ENCODE measurements at places on chromosomes 2 and 18.
A peak's percentile ranks its signal among the peaks of the same experiment; 100 is the strongest.

- DNase-seq, result no peak
Observed at GRCh38 chr2:108348816-108349570, 28.8 kb upstream of the SULT1C4 start.

- DNase-seq, result no peak
Observed at GRCh38 chr2:69628325-69629021, 15.1 kb downstream of the AAK1 start.

- DNase-seq, result peak; percentile 15
Observed at GRCh38 chr2:109562421-109562820, 51.3 kb downstream of the SEPTIN10 start.

- DNase-seq, result no peak
Observed at GRCh38 chr2:111898703-111899514, 502 bp downstream of the MERTK start.

DNA sequence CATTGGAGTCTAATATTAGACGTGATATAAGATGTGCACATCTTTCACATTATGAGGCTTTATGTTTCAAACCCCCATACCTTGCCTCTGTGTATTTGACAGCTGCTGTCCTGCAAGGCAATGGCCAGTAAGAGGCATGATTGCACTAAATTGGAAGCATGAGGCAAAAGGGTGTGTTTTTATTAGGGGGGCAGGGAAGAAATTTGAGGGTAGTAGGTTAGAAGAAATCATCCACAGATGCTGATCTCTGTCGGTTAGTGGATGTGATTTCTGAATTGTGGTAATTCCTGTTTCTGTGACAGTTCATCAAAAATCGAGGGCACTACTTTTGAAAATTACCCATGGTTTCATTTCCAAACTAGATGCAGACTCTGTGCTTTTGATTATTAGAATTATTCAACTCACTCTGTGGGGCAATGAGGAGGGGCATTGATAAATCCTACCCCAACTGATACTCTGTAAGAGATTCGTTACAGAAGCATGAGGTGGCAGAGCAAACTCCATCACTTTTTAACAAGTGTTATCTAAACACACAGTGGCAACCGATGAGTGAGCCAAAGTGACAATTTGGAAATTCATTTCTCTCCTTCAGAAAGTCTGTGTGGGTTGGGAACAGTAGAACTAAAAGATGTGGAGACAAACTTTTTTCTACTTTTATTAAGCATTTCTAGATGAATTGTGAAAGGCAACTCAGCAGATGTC is 453.0 kb downstream of the ARHGAP15 start:
- no peak for DNase-seq

DNA sequence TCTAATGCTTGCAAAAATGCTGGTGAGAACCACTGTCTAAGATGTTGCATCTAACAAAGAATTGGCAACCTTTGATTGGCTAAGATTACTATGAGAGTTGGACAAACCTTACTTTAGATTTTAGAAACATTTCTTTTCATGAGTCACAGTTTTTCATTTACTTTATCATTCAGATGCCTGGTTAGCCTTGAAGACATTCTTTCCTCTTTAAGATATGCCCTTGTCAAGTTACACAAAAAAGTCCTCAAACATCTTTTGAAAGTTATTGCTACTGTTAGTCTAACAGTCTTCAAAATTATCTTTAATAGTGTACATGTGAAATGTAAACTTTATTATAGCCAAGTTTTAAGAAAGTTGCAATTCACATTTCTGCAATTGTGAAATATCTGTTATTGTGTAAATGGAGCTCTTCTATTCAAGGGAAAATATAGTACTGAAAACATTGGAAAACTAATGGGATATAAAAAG is 276.3 kb downstream of the RND3 start:
- DNase-seq, result no peak

GRCh38 chr2:170217778-170218251 is 39.9 kb downstream of the MYO3B start:
- DNase-seq, result no peak

DNA sequence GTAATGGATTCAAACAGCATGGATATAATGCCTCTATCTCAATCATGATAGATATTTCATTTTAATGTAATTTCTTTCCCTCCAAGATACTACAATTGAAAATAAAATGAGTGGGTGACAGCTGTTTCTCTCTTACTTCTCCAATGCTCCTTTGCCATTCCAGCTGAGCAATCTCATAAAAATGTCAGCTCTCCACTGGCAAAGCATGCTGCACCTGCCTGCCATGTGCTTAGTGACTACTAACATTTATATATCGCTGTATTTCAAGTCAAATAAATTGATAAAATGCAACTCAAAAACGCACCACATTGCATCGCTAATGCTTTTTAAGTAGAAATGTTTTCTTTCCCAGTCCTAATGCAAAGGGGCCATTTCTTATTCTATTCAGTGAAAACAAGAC is 1093.9 kb downstream of the CBLN2 start:
- no peak for DNase-seq

GRCh38 chr2:59027320-59027719 is 786.2 kb upstream of the FANCL start:
- no peak for DNase-seq

DNA sequence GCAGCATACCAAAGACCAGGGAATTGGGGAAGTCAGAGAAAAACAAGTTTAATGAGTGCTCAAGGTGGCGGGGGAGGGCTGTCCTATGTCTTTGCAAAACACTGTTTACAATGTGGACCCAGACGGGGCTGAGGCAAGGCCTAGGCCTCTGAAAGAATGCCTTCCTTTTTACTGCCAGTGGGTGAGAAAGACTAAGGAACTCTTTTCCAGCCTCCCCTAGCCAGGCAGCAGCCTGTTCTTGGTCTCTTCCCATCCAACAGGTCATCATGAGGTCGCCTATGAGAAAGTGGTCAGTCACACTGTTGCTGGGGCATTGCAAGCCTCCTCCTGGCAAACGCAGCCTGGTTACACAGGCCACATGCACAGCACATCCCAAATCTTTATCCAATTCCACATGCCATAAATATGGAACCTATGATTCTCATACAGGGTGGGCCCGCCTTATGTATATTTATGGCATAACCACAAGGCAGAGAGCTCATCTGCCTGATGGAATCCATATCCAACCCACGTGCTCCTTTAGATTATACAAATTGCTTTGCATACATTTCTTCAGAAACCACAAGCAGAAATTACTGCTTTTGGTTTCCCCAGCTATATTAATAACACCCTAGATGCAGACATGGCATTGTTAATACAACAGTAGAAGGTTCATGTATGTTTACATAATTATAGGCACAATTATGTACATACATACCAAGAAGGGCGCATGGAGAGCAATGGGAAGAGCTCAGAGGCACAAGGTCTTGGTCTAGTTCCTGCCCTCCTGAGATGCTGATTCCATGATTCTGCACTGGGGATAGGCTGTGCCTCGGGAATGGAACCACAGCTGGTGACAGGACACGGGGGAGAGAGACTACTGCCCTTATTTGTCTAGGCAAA is 48.6 kb downstream of the NRP2 start:
- DNase-seq, result no peak

GRCh38 chr2:216905649-216906329 is 45.9 kb upstream of the TNP1 start:
- DNase-seq, result no peak

DNA sequence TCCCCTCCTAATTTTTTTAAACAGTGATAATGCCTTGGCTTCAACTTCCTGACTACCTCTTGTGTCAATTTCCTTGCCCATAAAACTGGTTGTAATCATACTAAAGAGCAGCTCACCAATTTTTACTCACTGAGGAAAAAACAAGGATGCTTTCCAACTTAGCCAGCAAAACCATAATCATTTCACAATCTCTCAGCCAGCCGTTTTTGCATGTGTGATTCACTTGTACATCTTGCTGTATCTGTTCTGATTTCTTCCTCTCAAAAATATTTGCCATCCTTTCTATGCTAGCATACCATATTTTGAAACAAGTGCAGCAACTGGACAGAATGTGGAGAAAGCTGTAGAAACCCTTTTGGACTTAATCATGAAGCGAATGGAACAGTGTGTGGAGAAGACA is 60.7 kb downstream of the RAB27B start:
- no peak for DNase-seq

GRCh38 chr18:55351241-55351691 is 236.7 kb downstream of the TCF4 start:
- no peak for DNase-seq

- DNase-seq, result no peak
Observed at GRCh38 chr2:236113425-236113824, 54.8 kb downstream of the GBX2 start.

DNA sequence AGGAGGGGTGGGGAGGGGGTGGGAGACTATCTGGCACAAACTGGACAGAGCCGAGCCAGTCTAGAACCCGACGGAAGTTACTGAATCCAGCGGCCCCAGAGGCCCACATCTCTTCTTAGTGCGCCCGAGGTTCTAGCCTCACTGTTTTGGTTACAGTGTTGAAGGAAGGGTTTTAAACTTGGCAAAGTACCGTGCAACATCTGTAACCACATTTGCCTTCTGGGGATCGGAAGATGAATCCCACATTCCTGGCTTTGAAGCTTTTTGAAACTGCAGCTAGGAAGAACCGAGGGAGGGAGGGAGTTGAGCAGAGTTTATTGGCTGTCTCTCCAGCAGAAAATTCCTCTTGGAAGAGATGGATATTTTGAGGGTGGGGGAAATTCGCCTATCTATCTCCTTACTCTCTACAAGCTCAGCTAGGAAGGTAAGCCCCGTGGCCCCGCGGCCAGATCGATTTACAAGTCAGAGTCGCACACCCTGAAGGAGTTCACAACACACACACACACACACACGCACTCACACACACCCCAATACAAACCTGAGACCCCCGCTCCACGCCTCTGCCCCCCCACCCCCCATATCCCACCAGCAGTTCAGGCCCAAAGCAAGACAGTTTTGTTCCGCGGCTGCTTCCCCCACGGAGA is 1.0 kb downstream of the ACVR1 start:
- no peak for DNase-seq

- no peak for DNase-seq
Observed at GRCh38 chr2:190860985-190861680, 19.5 kb upstream of the GLS start.

- DNase-seq, result no peak
Observed at GRCh38 chr2:42430188-42430587, 63.6 kb downstream of the KCNG3 start.

GRCh38 chr2:202491514-202491913 is 115.4 kb downstream of the BMPR2 start:
- no peak for DNase-seq

DNA sequence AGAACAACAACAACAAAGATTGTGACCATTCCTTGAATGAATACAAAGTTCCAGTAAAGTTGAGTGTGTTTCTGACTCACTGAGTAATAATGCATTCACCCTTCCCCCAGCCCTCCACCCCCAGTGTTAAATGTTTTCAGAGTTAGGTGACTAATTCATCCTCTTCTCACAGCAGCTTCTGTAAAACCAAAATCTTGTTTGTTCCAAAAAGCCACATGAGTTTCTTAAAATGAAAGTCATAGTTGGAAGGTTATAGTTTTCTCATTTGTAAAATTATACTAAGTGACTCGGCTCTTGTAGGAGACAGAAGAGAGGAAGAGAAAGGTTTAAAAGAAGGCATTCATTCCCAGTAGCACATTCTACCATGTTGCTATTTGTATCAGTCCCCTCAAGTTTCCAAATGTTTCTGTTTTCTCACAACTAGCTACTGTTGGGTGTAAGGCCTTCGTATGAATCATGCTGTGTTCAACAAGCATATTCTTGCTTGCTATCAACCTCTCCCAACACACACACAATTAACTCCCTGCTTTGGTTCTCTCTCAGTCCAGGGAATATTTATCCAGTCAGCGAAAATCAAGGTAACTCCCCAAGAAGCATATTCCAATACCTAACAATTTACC is 75.3 kb downstream of the MBD2 start:
- peak; percentile 48 for DNase-seq

DNA sequence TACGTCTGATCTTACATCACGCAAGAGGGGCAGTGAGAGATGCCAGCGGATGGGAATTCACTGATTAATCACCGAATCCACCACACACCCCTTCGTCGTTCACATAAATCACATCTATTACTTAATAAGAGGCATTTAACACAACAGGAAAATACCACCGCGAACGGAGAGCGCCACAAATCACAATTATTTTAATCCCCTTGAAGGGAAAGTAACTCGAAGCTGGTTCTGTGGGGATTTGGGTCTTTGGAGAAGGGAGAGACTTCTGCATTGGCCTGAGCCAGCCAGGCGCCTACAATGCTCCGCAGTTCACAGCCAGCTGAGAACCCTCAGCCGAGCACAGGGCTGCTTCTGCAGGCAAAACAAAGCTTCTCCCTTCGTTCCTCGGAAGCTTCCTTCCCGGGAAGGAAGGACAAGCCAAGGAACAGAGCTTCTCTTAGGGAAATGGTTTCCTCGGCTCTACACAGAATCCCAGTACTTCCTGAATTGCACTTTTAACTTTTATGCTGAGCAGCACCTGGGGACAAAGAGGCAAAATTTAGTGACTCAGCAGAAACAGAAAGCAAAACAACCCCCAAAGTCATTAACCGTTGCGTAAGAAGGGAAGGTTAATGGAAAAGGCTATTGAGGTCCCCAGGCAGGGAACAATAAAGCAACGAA is at the start of gene LRP1B:
Gene LRP1B, minus strand, starts transcription at position 7 of the 660 bp plus-strand sequence. CDS start 287 bp downstream, outside the sequence.
- no peak for DNase-seq

DNA sequence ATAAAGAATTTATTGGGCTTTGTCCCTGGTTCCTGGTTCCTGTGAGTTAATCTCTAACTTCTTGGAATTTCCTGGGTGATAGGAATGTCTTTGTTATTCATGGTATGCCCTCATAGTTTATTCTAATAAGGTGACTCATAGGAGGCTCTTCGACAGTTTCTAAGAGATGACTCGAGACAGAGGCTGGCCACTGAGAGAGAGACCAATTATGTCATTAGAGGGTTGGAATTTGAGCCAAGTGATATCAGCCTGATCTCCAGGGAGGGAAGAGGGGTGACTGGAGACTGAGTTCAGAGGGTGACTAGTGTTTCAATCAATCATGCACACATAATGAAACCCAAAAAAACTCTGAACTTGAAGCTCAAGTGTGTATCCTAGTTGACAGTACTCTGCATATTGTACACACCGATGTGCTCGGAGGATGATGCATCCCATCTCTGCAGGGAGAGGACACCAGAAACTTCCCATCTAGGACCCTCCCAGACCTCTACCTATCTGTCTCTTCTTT is 185.7 kb downstream of the MTCL1 start:
- DNase-seq, result no peak

DNA sequence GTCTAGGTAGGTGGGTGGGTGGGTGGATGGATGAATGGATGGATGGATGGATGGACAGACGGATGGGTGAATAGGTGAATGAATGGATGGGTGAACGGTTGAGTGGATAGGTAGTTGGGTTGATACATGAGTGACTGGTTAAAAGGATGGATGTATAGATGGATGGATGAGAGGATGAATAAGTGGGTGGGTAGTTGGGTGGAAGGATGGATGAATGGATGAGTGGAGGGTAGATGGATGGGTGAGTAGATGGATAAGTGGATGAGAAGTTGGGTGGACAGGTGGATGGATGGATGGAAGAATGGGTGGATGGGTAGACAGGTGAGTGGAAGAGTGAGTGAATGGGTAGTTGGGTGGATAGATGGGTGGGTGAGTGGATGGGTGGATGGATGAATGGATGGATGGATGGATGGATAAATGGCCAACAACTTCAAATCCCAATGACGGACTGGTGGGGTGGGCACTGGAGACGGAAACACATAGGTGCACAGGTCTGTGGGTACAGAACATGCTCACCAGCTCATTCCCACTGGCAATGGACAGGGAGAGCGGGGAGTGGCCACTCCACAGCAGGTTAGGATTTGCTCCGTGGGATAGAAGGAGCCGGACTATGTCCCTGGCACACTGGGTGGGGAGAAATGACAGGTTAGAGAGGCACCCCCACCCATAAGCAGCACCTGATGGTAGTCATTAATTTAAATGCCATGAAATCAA is 48.8 kb downstream of the ANKMY1 start:
- no peak for DNase-seq
